ENCODE measurements at places on chromosomes 5 and 9.

DNA sequence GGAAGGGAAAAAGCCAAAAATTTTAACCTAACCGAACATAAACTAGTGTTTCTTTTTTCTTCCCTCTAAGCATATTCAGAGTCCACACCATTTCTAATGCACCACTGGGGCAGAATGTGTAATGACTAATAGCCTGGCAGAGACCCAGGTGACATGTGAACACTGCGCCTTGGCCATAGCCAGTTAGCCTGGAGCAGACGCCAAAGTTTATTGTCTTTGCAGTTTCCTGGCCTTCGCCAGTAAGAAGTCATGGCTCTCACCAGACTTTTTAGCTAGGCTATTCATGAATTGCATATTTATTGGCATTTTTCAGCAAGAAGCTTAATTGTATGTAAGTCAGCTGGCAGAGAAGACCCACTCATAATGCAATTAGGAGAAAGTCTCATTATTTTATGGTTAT is 182.8 kb upstream of the SLC27A6 start:
- no peak for DNase-seq

GRCh38 chr9:9749591-9749990 is 863.2 kb downstream of the PTPRD start:
- no peak for DNase-seq

DNA sequence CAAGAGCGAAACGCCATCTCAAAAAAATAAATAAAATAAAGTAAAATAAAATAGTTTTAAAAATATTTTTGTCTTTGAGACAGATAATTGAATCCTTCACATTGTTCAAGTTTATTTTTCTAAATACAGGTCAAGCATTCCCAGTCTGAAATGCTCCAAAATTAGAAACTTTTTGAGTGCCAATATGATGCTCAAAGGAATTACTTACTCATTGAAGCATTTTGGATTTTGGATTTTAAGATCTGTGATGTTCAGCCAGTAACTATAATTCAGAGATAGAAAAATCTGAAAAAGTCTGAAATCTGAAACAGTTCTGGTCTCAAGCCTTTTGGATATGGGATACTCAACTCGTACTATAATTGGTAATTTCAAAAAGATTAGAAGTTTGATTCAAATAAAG is 39.8 kb downstream of the RBM27 start:
- no peak for DNase-seq

GRCh38 chr5:69134126-69134525 is 32.8 kb upstream of the CCNB1 start:
- DNase-seq: no peak

- DNase-seq: no peak
Observed at GRCh38 chr5:8034852-8035251, 165.9 kb downstream of the MTRR start.

GRCh38 chr9:108331596-108331995 is 524.2 kb downstream of the ACTL7B start:
- no peak for DNase-seq

GRCh38 chr5:109580225-109580624 is 109.5 kb upstream of the MAN2A1 start:
- no peak for DNase-seq

DNA sequence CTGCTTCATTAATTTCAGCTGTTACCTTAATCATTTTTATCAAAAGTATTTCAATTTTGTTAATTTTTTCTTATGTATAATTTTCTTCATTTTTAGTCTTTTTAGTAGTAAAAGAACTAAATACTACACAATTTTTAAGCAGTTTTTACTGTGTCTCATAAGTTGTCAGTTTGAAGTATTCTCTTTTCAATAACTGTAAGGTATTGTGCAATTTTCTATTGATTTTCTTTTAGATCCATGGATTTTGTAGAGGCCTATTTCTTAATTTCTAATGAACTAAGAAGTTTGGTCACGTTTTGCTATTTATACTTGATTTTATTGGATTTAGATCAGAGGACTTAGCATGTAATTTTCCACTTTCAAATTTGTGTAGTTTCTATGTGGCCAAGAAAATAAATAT is 207.7 kb upstream of the PRR16 start:
- DNase-seq: no peak

- no peak for DNase-seq
Observed at GRCh38 chr5:5522336-5522735, 99.9 kb downstream of the ICE1 start.

GRCh38 chr9:25857147-25857546 is 178.9 kb upstream of the TUSC1 start:
- DNase-seq: no peak

GRCh38 chr5:103801681-103802080 is 239.1 kb upstream of the NUDT12 start:
- no peak for DNase-seq

GRCh38 chr5:151270599-151270998 is 17.6 kb downstream of the GM2A start:
- no peak for DNase-seq

GRCh38 chr9:134549336-134549735 is 92.3 kb upstream of the COL5A1 start:
- no peak for DNase-seq

GRCh38 chr5:35024911-35025510 is 22.7 kb downstream of the AGXT2 start:
- DNase-seq: no peak

DNA sequence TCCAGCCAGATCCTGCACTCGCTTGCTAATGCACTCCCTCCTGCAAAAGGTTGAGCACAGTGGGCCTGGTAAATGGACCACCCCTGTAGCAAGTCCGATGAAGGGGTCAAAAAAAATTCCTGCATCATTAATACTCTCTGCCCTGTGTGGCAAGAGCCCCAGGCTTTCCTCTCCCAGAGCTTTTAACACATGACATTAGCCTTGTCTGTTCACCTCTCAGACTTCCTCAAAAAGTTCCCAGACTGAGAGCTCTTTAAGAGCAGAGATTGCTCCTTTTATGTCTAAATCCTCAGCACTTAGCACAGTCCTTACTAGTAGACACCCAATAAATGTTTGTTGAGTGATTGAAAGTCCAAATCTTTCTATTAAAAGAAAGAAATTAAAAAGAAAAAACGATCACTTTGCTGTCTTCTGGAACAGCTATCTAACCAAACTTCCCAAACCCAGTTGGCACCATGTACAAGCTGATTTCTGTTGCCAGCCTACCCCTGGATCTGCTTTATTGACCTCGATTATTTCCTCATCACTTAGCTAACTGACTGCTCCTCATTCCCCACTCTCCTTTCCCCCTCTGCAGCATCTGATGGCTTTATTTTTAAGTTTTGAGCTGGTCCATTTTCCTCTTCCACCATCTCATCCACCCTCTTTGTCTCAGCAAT is 209.8 kb downstream of the ENC1 start:
- DNase-seq: no peak

- DNase-seq: peak; percentile 19
Observed at GRCh38 chr5:96687812-96688453, 25.8 kb downstream of the CAST start.

DNA sequence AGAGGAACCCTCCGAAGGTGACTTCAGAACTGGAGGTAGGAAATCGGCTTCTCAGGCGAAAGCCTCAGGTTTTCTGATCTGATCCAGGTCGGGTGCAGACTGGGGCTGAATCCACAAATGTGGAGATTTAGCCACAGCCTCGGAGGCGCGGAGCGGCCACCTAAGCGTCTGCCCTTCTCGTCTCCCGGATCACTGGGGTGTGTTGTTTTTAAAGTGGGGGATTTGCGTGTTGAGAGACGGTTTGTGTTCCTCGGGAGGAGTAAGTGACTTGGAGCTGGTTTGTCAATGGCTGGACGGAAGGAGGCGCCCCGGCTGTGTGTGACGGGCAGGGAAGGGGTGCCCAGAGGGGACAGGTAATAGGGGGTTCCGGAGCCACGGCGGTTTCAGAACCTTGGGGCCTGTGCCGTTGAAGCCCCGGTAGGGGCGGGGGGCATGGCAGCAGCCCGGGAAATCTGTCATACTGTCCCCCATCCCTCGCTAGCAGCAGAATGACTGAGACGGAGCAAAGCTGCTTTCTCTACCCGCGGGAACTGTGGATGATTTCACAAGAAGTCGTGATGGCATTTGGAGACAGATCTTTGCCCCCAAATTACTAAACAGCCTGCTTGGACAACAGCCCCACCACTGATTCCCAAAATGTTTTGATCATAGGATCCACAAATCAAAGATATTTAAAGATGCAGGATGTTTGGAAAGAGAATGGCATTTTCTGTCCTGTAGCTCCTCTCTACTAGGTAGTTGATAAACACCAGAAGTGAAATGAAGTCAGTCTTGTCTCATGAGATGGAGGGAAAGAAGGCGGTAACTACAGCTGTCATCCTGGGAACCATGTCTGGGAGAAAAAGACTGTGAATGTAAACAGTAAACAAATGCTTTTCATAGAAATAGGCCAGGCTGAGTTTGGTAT is 216.5 kb downstream of the PDZD2 start:
- DNase-seq: no peak

DNA sequence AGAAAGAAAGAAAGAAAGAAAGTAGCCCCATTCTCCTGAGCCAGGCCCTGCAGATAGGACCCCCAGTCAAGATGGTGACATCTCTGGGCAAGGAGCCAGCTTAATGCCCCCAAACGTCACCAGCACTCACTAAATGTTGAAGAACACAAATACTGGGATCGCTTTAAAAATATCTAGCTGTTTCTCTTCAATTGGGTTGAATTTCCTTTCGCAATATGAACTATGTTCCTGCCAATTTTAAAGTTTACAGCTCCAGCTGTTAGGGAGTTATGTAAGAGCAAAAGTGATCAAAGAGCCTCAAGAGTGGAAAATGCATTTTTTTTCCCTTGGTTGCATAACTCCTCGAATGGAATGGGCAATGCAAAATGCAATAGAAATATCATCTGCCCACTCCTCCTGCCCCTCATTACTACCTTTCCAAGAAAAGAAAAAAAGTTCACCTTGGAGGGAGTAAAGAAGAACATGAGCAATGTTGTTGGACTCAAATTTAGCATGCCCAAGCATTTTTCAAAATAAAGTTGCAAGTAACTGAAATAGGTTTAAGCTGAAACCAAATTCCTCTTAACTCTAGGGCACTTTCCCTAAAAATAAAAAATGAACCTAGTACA is 244.2 kb upstream of the PIK3R1 start:
- no peak for DNase-seq

GRCh38 chr5:105581988-105582690 is 2019.5 kb upstream of the NUDT12 start:
- no peak for DNase-seq

- no peak for DNase-seq
Observed at GRCh38 chr5:74837115-74837514, 29.1 kb downstream of the FAM169A start.

GRCh38 chr5:154334406-154335064 is 111.3 kb upstream of the SAP30L start:
- DNase-seq: no peak

GRCh38 chr9:8514760-8515159 is 715.2 kb upstream of the DMAC1 start:
- no peak for DNase-seq

Measured in central memory CD4-positive, alpha-beta T cell (primary cell).